ENCODE measurements at places on chromosomes 12 and 14.
A peak's percentile ranks its signal among the peaks of the same experiment; 100 is the strongest.

DNA sequence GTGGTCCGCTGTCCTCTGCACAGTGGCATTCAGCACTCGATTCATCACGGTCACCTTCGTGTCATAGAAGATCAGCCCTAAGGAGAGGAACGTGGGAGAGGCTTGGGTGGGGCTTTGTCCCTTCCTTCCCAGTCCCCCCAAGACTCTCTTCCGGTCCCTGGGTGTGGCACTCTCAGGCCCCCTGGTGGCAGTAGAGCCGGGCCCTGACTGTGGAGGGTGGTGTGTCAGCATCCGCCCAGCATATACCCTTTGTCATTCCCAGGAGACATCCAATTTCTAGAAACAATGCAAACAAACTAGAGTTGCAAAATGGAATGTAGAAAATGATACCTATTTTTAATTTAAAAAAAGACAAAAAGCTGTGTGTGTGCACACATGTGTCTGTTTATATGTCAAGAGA is 45.0 kb downstream of the TRAFD1 start:
- peak; percentile 11 for DNase-seq
- peaks cover 14% of the 10 kb centered on the region for H3K36me3 ChIP-seq
- H3K4me1 ChIP-seq: peaks cover 7% of the 10 kb centered on the region
- H3K27ac ChIP-seq: peak overlapping the region; percentile 4

DNA sequence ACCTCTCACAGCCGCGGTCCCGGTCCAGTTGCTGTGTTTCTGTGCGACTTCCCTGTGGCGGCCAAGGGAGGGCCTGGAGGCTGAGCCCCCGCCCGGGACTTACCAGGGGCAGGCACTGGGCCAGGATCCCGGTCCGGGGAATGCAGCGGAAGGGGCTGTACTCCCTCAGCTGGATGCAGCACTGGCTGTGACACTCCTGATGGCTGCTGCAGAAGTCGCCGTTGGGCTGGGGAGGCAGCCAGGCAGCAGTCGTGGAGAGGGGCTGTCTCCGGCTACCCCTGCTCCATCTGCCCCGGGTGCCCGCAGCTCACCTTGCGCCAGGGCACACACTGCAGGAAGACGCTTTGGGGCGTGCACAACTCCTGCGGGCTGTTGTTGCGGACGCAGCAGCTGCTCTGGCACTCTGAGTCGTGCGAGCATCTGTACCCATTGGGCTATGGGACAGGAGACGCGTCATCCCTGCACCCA is 6.2 kb downstream of the LRCOL1 start:
- DNase-seq: no peak
- no peak overlapping the region for H3K27ac ChIP-seq
- peaks cover 39% of the 10 kb centered on the region for H3K27me3 ChIP-seq
- H3K36me3 ChIP-seq: no peaks in the 10 kb centered on the region
- H3K4me1 ChIP-seq: peaks cover 5% of the 10 kb centered on the region
- no peak overlapping the region for H3K4me3 ChIP-seq

DNA sequence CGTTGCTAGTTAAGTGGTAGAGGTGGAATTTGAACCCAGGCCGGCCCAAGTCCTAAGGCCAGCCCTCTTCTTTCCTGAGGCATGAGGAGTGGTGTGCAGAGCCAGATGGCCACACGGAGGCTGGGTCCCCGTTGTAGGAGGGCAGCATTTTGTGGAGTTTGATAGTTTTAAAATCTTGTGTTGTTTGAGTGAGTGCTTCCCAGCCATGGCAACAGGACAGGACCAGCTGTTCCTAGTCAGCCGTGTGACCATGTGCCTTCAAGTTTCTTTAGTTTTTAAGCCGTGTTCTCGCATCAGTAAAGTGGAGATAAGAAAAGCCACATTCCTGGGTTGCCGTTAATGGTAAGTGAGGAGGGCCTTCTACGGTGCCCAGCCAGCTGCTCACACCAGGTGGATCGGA is 44.4 kb downstream of the UBE3B start:
- no peak overlapping the region for H3K4me3 ChIP-seq
- no peaks in the 10 kb centered on the region for H3K27me3 ChIP-seq
- peaks cover 29% of the 10 kb centered on the region for H3K4me1 ChIP-seq
- H3K27ac ChIP-seq: peak overlapping the region; percentile 21
- H3K36me3 ChIP-seq: peaks cover 45% of the 10 kb centered on the region

DNA sequence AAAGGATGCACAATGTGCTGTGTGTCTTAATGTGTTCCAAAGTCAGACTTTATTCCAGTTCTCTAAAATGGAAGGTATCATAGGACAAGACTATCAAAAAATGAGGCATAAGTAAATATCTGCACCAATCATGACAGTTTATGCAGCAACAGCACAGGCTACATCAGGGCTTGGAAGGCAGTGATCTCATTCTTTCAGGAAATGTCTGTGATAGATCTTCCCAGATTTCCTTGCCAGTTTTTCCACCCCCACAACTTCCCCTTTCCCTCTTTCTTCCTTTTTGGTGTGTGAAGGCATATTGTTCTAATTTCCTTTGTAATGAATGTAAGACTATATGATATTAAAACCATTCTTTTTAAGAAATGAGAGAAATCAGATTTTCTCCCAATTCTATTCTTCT is 326.7 kb downstream of the ATP23 start:
- H3K4me1 ChIP-seq: no peaks in the 10 kb centered on the region
- no peak for DNase-seq
- H3K36me3 ChIP-seq: no peaks in the 10 kb centered on the region
- peaks cover 3% of the 10 kb centered on the region for H3K27me3 ChIP-seq

DNA sequence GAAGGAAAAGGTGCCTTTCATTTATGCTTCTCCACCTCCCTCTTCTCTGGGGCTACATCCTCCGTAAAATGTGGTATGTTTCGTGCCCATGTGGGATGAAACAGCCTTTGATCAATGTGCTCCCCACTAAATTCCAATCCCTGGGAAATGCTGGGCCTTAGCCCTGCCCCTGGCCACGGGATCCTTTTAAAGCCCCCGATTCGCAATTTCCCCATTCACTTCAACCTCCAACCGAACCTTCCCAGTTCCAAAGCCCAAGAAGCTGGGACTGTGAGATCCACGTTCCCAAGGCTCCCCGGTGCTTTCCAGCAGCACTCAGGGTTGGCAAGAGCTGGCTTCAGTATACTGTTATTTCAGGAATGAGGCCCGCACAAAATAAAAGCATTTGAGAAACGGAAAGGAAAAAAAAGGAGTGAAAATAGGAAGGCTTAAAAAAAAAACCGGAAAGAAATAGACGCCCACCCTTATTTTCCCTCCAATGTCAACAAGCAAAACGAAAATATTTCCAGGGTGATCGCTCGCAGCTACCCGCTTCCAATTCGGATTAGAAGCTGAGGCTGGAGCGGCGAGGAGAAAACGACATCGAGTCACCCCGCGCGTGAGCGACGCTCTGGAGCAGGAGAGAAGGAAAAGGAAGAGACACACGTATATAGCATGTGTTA is 1.3 kb upstream of the FOXG1 start:
- peaks cover 20% of the 10 kb centered on the region for H3K4me1 ChIP-seq
- no peaks in the 10 kb centered on the region for H3K36me3 ChIP-seq
- peaks cover 65% of the 10 kb centered on the region for H3K27me3 ChIP-seq
- peak overlapping the region; percentile 57 for H3K4me3 ChIP-seq
- DNase-seq: no peak
- no peak overlapping the region for H3K27ac ChIP-seq

DNA sequence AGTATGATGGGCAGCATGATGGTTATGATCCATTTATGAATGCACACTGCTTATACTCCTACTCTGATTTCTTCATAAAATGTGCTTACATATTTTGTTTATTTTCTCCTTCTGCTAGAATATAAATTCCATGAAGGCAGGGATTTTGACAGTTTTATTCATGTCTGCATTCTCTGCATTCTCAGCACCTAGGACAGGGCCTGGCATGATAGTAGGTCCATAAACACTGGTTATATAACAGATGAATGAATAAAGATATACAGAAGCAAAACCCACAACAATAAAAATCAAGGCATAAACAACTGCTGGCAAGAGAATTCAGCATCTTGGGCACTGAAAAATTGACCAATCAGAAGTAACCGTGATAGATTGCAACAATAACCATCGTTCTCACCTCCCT is 115.4 kb downstream of the WIF1 start:
- no peak overlapping the region for H3K4me3 ChIP-seq
- no peak overlapping the region for H3K27ac ChIP-seq
- H3K4me1 ChIP-seq: no peaks in the 10 kb centered on the region
- DNase-seq: no peak

DNA sequence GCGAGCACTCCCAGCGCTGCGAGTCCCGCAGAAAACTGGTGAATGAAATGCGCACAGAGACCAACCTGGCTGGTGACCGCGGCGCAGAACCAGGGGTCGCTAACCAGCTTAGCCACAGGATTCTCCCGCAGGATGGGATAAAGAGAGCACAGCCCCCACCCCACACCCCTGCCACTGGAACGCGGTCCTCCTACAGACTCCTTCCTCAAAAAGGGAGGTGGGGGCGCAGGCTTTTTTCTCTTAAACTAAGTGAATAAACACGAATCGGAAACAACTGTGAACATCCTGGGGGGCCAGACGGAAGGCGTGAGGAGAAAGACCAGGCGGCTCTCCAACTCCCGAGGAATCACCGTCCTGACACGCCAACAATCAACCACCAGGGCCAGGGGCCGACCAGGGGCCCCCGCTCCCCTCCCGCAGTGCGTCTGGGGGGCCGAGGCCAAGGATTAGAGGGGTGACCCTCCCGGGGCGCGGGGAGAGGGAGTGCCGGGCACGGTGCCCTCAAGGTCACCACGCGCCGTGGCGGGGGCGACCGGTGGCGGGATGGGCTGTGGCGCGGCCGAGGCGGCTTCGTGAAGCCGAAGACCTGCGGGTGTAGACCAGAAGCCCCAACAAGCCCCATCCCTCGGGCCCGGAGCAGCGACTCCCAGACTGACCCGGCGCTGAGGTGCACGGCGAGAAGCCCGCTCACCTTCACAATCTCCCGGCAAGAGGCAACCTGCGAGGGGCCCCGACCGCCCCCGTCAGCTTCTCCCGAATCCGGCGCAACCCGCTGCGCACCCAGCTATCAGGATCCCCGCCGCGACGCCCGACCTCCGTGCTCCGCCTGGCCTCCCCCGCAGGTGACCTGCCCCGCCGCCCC is 704 bp downstream of the ATP2B1 start:
- peak overlapping the region; percentile 94 for H3K27ac ChIP-seq
- H3K27me3 ChIP-seq: no peaks in the 10 kb centered on the region
- no peak for DNase-seq
- peaks cover 61% of the 10 kb centered on the region for H3K4me1 ChIP-seq

GRCh38 chr12:57027011-57027804 is 10.9 kb upstream of the TAC3 start:
- H3K27ac ChIP-seq: no peak overlapping the region
- no peak for DNase-seq
- H3K4me1 ChIP-seq: peaks cover 6% of the 10 kb centered on the region
- H3K27me3 ChIP-seq: peaks cover 59% of the 10 kb centered on the region

GRCh38 chr14:91743305-91743653 is 11.4 kb upstream of the CATSPERB start:
- 0 out of 2 replicates have a peak, but pooled peaks cover 2% of the 10 kb centered on the region for H3K27me3 ChIP-seq
- H3K4me3 ChIP-seq: no peak overlapping the region

DNA sequence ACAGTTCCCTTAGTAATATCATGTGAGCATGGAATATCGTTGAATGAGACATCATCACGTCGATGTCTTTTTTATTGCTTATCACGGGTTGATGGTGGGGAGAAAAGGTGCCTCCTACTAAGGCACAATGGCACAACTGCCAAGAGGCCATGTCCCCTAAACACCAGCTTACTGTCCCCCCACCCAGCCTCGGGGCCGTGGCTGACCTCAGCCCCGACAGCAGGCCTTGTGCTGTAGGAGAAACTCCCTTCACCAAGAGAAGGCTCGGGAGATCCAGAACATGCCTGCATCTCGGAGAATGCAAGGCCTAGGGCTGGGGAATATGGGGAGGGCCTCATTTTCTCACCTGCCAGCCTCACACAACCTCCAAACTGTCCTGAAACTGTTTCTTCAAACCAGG is 22.8 kb downstream of the ZFP36L1 start:
- H3K4me3 ChIP-seq: no peak overlapping the region
- no peak for DNase-seq
- H3K36me3 ChIP-seq: peaks cover 4% of the 10 kb centered on the region
- peaks cover 17% of the 10 kb centered on the region for H3K4me1 ChIP-seq
- no peak overlapping the region for H3K27ac ChIP-seq
- peaks cover 2% of the 10 kb centered on the region for H3K27me3 ChIP-seq

DNA sequence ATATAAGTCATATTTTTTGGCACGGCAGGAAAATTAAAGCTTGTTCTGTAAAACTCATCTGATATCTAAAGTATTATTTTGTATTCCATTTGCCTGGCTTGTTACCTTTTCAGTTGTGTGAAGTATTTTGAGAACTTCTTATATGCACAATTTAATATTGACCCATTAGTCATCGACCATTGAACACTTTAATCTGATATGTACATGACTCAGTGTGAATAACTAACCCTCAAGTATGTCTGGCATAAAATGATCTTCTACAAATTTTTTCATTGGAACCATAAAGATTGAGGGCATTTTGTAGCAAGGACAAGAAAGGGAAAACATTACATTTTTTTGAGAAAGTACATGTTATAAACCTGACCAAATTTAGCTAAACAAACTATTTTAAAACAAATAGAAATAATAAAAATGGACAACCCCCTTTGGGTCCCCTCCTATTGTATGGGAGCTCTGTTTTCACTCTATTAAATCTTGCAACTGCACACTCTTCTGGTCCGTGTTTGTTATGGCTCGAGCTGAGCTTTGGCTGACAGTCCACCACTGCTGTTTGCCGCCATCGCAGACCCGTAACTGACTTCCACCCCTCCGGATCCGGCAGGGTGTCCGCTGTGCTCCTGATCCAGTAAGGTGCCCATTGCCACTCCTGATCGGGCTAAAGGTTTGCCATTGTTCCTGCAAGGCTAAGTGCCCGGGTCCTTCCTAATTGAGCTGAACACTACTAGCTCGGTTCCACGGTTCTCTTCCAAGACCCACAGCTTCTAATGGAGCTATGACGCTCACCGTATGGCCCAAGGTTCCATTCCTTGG is 118.8 kb downstream of the SLC6A15 start:
- peaks cover 3% of the 10 kb centered on the region for H3K27me3 ChIP-seq
- H3K4me1 ChIP-seq: peaks cover 26% of the 10 kb centered on the region
- H3K36me3 ChIP-seq: no peaks in the 10 kb centered on the region
- no peak overlapping the region for H3K4me3 ChIP-seq
- H3K27ac ChIP-seq: no peak overlapping the region

DNA sequence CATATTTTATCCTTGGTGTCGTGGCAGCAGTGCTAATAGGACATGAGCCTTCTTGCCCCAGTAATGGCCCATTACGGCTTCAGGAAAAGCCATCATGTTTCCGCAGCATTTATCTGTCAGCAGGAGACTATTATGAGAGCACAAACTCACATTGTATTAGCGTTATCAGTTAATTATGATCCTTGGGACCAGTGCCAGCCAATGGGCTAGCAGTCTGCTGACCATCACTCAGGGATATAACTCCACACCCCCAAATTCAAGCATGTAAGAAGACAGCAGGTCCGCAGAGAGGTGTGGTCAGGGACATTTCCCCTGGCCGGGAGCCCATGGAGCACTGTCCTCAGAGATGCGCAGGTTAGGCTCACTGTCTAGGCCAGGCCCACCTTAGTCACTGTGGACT is 4.9 kb upstream of the ESRRB start:
- no peaks in the 10 kb centered on the region for H3K36me3 ChIP-seq
- no peak overlapping the region for H3K27ac ChIP-seq
- H3K27me3 ChIP-seq: peaks cover 60% of the 10 kb centered on the region
- no peak overlapping the region for H3K4me3 ChIP-seq
- DNase-seq: no peak

- no peak overlapping the region for H3K27ac ChIP-seq
- H3K4me1 ChIP-seq: no peaks in the 10 kb centered on the region
- no peak for DNase-seq
- peaks cover 8% of the 10 kb centered on the region for H3K36me3 ChIP-seq
- no peak overlapping the region for H3K4me3 ChIP-seq
These were observed 102.1 kb upstream of the PRB2 start for GRCh38 chr12:11497438-11497837.

- H3K4me3 ChIP-seq: no peak overlapping the region
- H3K4me1 ChIP-seq: no peaks in the 10 kb centered on the region
- H3K27me3 ChIP-seq: no peaks in the 10 kb centered on the region
- no peak for DNase-seq
- H3K36me3 ChIP-seq: no peaks in the 10 kb centered on the region
These were observed 130.4 kb downstream of the PRIMA1 start for GRCh38 chr14:93657875-93658274.
